ENCODE measurements at places on chromosomes 2 and 18. TPM values are rescaled to one million over a fixed set of nuclear protein-coding genes. Genes with fewer than 3 reads are reported as not detected.

The NXPH2 gene
- total RNA-seq: 1.7 TPM

DNA sequence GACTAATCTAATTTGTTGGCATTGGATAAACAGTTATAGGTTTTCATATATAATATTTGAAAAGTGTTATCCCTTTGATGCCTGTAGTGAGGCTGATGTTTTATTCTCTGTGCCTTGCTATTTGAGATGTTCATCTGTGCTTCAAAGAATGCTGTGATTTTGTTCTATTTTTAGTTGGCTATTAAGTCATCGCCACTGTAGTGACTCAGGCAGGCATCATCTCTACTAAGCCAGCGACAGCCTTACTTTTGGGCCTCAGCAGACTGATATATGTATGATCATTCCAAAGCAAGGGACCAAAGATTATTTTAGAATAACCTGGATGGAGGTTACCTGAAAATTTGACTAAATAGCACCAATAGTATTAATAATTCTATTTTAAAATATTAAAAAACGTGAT is 1674.5 kb upstream of the NXPH2 start:
- DNase-seq: no peak

The TACR1 gene
- total RNA-seq: 0.99 TPM

The REG1B gene
- total RNA-seq: not detected

DNA sequence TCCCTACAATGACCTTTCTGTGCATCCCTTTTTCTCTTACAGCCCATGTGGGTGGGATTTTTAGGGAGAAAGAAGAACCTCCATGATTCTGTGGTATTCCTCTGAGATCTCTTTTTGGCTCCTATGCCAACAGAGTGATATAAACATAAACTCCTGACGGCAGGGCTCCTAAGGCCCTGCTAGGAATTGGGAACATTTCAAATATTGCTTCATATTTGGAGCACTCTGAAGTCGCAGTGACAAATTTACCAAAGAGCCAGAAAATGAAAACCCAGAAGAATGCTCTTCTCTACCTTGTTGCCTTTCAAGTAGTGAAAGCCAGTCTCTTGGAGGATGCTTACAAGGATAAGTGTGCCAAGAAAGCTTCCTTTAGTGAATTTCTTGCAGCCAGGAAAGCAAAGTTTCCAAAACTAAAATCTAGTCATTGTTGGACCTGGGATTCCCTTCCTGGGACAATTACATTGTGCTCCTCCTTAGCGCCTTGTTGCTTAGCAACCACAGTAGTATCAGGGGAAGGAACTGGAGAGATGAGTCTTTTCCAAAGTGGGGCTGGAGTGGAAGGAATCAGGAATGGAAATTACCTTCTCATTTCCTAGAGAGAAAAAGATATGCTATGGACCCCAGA is 7.3 kb upstream of the SETBP1 start:
- DNase-seq: no peak

DNA sequence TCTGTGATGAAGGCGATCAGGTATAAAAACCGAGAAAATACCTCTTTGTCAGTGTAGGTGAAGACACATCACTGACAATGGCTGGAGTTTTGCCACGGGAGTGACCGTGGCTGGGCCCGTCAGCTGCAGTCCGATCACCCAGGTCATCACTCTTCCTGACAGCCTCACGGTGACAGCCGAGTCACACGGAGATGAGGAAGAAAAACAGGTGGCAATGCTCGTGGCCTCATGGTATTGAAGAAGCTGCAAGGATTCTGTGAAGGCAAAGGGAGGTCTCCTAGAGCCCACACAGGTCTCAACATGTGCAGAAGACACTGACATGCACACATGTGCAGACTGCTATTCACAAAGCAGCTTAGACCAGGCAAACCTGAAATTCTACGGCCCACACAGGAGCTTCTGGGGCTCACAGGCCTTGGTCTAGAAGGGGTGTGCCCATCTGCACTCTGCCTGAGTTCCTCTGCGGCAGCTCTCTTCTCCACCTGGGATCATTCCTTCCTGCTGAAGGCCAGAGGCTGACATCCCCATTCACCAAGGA is 7.4 kb downstream of the COPS9 start:
- DNase-seq: no peak

The UGT1A5 gene
- total RNA-seq: not detected

DNA sequence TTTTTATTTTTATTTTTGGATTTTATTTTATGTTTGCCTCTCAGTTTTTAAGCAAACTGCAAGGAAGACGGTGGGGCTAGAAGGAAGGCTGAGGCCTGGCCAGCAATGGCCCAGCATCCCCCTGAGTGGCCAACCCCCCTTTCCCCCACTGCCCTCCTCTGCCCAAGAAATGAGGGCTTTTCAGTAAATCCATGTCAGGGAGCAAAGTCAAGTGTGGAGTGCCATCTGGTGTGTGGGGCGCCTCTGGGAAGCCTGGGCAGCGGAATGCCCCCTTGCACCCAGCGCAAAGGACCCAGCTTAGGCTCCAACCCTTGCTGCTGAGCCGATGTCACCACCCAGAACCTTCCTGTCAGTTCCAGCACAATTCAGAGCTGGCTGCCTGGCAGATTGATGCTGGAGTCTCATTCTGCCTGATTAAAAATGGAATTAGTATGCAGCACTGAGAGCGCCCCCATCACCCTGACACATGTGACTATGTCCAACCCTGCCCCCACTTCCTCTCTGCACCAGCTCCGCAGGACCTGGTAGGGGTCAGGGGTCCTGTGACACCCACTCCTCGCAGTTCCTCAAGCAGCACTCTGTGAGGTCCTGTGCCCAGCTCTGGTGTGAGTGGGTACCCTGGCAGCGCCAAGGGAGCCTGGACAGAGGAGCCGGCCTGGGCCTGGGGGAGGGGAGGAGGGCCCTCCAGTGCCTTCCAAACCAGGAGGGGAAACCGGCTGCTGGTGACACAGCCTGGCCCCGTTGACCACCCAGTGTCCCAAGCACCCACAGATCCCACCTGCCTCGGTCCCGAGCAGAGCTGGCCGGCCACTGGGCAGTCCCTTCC is 9.2 kb upstream of the ALPP start:
- DNase-seq: peak; percentile 48

The STAT4 gene
- total RNA-seq: 0.71 TPM

DNA sequence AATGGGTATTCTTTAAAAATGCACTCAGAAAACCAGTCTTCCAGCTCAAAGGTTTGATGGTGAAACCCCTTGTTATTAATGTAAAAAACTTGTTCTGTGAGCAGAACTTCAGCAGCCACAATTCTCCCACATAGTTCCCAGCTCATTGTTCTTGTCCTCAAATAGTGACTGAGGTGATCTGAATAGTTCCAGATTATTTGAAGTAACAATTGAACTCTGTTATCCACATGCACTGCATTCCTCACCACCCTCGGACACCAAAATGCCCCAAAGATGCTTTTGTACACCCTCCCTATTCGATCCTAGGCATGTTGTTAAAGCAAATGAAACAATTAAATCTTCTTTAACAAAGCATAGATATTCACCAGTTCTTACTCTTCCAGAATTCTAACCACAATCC is 2186.8 kb upstream of the CELF4 start:
- DNase-seq: no peak

- no peak for DNase-seq
Observed at GRCh38 chr2:37809525-37809924, 115.6 kb upstream of the RMDN2 start.

DNA sequence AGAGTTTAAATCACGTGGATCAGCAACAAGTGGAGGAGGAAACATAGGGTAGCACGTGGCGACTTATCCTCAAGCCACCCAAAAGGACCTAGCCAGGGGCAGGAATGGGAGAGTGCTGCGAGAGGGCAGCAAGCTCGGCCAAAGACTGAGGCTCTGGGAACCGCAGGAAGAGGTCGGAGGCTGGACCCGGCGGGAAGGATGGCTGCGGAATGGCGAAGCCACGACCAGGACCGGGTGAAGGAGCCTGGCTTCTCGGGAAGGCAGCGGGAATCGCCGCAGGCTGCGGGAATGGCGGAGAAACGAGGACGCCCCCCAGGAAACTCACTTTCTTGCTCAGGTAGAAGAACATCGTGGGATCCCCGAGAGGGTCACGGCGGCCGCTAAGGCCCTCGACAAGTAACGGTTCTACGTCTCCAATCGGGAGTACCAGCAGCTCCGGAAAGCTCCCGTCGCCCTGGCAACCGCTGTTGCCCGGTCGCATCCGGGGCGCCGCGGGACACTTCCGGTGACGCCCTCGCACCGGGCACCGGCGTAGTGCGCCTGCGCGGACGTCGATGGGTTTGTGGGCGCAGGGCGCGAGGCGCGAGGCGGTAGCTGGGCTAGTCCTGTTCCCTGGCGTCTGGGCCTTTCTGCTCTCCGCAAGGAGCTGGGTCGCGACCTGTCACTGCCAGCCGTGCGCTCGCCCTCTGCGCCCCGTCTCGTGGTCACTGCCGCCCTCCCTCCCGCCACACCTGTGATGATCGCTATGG is at the start of gene WDR35:
TSS of gene WDR35 (minus strand) at position 439 of the 749 bp plus-strand sequence. CDS start at position 349, 90 bp downstream.
- peak; percentile 94 for DNase-seq

The E2F6 gene
- 18.8 TPM for total RNA-seq

DNA sequence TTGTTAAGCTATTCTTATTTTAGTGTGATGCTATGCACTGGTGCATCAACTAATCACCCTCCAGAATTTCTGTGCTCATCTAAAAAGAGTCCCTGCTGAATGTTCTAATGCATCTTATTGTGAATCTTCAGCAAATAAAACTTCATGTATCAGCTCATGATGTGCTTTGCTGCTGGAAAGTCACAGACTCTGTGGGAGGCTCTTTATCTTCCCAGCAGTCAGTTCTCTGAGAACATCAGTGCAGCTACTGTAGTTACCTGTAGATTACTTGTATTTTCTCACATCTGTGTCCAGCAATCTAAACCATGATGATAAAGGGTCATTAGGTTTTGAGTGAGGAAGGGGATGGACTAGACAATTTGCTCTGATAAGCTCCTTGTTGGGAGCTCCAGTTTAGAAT is 141.6 kb upstream of the SP3 start:
- no peak for DNase-seq

DNA sequence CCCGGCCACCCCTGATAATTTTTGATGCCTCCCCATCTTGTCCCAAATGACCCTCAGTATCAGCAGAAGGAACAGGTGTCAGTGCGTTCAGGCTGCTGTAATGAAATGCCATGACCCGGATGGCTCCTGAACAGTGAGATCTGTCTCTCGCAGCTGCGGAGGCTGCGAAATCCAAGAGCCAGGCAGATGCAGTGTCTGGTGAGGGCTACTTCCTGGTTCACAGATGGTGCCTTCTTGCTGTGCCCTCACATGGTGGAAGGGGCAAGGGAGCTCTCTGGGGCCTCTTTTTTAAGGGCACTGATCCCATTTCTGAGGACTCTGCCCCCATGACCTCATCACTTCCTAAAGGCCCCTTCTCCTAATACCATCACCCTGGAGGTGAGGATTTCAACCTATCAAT is 152.2 kb downstream of the TWIST2 start:
- DNase-seq: peak; percentile 48

DNA sequence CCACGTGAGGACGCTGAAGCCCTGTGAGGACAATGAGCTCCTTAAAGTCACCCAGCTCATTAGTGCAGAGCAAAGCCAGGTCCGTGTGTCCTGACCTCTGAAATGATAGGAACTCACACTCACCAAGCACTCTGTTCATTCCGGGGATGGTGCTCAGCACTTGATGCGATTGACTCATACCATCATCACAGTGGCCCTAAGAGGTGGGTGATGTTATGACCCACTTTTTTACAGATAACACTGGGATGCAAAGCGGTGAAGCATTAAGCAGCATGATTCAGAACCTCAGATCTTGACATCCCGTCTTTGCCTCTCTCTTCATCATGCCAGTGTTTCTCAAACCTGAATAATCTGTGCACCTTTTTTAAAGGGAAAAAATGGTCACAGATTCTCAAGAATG is 234.8 kb downstream of the ALPK2 start:
- DNase-seq: no peak

DNA sequence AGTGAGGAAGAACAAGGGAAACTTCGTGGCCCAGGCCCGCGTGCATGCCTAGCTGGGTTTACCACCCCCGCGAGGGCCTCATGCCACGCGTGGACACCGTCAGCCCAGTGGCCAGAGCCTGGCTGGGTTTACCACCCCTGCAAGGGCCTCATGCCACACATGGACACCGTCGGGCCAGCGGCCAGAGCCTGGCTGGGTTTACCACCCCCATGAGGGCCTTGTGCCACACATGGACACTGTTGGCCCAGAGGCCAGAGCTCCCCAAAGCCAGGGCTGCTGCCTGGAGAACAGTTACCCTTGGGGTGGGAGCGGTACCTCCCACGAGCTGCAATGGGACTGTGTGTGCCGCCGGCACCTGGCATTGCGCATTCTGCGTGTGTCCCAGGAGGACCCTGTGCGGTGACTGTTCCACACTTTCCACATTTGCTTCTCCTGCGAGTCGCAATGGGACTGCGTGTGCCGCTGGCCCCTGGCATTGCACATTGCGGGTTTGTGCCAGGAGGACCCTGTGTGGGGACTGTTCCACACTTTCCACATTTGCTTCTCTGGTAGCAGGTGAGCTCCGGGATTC is 105.6 kb upstream of the CTDP1 start:
- DNase-seq: peak; percentile 41

The KCMF1 gene
- total RNA-seq: 64.5 TPM

GRCh38 chr2:141515931-141516330 is 614.9 kb downstream of the LRP1B start:
- no peak for DNase-seq

DNA sequence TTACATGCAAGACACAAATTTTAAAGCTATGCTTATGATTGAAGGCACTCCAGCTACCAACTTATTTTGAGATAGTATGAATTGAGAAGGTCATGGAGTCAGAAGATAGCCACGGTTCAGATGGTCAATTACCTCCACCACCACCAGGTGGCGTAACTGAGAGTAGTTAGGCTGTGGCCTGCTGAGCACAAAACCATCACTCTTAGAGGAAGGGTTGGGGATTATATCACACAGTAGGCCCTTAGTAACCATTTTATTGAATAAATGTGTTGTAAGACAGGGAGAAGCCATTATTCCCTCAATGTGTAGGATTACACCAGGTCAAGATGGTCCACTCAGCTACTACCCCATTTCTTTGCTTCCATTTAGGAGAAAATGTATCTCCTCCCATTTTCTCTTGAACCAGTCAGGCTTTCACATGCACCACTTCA is 18.8 kb downstream of the KLHL41 start:
- DNase-seq: peak; percentile 76

DNA sequence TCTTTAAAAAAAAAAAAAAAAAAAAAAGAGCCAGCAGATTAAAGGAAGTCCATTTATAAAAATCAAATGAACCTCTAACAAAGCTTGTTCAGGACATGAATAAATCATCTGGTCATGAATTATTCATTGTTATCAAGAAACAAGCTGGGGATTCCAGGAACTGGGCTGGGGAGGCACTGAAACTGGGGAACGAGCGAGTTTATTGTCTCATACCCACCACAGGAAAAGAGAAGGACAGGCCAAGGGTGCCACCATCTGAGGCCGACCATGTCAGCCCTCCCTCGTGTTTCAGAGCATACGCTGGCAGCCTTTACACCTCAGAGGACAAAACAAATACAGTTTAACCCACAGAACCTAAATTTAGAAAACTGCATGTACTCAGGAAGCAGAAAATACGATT is 164.2 kb downstream of the VWC2L start:
- no peak for DNase-seq

The VIT gene
- 15.0 TPM for total RNA-seq

DNA sequence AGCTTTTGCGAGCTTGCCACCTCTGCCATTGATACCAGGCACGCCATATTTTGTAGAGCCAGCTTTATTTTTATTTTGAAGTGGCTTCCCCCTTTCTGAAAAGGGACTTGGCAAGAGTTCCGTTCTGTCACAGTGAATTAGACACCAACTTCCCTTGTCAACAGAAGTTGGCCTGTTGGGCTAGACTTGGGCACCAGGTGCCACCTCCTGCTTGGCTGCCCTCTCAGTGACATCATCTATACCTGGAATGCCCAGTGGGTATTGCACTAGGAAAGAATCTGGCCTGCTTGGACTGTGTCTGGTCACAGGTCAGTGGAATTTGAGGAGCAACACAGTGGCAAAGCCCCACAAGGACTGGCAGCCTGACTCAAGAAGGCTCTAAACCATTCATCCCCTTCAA is 101.0 kb downstream of the BCL2L11 start:
- no peak for DNase-seq
